ENCODE measurements at places on chromosomes 7 and 10.
A peak's percentile ranks its signal among the peaks of the same experiment; 100 is the strongest.

DNA sequence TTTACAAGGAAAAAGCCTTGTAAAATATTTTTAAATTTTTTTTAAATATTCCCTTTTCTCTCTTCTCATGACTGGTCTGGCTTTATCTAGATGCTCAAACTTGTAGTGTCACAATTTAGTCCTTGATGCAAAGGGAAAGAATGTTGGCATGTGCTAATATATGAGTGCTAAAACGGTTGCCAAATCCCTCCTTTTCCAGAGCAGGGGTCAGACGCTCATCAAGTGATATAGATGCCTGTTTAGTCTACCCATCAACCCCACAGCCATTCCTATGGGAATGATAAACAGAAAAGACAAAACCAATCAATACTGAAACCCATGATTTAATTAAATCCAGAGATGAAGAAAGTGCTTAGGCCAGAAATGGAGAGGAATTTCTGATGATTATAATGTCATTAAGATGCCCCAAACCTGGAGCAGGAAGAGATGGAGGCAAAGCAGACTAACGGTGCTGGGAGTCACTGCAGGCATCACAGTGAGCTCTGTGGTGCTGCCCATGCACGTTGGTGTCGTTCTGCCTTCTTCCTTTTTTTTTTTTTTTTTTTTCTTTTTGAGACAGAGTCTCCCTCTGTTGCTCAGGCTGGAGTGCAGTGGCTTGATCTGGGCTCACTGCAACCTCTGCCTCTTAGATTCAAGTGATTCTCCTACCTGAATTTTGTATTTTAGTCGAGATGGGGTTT, 210.1 kb upstream of the STK17A start:
- DNase-seq: no peak

GRCh38 chr7:101094791-101095375, 9.6 kb downstream of the TRIM56 start:
- peak; percentile 78 for DNase-seq

DNA sequence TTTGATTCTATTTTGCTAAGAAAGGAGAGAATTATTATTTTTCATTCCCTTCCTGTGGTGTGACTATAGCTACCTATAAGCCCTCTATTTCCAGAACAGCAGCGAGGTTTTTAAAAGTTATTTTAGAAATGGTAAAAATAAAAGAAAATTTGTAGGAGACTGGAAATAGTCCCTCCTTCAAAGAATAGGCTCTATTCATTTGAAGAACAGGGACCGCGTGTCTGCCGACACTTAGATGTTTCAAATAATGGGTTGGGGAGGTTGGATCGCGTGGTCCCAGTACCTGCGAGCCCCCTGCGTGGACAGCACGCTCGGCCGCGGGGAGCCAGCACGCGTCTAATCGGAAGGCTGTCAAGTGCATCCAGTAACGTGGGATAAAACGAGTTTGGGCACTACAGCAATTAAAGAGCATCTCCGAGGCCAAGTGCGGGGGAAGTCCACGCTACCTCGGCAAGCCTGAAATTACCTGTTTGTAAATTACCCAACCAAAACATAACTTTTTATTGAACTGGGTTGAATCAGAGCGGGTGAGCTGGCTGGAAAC, 1.0 kb downstream of the CACNA2D1 start:
- DNase-seq: peak; percentile 59

DNA sequence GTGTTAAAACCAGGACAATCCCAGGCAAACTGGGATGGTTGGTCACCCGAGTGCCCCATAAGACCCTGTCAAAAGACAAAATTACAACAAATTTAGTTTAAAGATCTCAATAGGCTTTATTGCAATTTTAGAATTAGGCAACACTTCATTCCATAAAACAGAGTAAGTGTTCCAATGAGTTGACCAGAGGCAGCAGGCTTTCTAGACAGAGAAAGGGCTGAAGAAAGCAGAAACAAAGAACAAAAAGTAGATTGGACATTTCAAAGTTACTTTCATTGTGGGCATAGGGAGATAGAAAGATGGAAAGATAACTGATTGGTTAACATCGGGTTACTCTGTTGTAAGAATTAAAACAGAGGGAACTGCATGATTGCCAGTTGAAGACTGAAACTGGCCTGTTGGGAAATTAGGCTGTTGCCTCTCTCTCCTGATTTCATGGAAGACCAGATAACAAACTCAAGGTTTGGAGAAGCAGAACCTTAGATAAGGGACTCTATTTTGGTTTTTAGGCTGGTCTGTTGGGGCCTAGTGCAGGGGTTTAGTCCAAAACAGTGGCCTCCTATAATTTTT, 36.3 kb downstream of the ENTPD1 start:
- peak; percentile 62 for DNase-seq

- DNase-seq: peak; percentile 8
These were observed 342.7 kb upstream of the KLF6 start for GRCh38 chr10:4127518-4128315.

DNA sequence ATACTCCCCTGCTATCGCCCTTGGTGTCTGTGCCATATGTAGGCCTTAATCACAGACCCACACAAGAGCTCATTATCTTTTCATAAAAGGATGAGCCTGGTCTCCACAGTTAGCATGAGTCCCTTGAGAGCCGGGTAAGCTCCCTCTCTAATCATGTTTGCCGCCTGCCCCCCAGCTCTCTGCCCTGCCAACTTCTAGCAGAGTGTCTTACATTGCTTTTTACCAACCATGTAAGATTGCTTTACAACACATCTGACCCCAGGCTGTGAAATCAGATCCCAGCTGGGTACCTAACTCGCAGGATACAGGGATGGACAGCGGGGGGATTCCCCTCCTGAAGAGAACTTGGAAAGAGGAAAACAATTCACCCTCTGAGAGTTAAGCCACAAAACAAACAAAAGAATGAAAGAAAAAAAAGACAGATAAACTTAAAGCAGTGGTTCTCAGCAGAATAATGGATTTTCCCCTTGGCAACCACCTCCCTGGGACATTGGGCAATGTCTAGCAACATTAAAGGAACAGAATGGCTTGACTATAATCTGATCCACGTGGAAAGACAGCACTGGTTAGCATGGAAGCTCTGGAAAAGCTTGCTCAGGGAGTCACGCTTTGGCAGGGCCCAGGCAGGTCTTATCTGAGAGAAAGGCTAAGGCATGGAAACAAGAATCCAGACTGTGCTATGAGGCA, 39.4 kb upstream of the ATOH7 start:
- peak; percentile 76 for DNase-seq

DNA sequence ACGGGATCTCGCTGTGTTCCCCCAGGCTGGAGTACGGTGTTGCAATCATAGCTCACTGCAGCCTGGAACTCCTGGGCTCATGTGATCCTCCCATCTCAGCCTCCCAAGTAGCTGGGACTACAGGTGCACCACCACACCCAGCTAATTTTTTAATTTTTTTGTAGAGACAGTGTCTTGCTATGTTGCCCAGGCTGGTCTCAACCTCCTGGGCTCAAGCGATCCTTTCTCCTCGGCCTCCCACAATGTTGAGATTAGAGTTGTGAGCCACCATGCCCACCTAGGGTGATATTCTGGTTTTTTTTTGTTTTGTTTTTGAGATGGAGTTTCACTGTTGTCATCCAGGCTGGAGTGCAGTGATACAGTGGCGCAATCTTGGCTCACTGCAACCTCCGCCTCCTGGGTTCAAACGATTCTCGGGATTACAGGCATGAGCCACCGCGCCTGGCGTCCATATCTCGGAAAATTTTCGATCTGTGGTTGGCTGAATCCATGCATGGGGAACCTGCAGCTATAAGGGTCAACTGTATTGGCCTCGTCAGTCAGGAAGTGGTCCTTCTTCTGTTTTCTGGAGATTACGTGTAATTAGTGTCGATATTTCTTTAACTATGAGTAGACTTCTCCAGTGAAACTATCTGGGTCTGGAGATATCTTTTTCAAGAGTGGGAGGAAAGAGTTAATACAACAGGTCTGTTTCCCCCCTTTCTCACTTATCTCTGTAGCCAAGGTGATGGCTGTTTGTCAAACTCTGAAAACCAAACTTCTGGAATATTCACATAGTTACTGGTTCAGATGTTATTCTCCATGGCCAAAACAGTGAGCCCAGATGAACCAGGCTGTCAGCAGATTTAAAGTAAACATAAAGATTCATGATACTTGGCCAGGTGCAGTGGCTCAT, 21.0 kb upstream of the FIS1 start:
- DNase-seq: no peak

- no peak for DNase-seq
These were observed 30.6 kb downstream of the MYL10 start for GRCh38 chr7:101598422-101598985.

- no peak for DNase-seq
These were observed 66.1 kb upstream of the PDZD8 start for GRCh38 chr10:117441361-117441760.

DNA sequence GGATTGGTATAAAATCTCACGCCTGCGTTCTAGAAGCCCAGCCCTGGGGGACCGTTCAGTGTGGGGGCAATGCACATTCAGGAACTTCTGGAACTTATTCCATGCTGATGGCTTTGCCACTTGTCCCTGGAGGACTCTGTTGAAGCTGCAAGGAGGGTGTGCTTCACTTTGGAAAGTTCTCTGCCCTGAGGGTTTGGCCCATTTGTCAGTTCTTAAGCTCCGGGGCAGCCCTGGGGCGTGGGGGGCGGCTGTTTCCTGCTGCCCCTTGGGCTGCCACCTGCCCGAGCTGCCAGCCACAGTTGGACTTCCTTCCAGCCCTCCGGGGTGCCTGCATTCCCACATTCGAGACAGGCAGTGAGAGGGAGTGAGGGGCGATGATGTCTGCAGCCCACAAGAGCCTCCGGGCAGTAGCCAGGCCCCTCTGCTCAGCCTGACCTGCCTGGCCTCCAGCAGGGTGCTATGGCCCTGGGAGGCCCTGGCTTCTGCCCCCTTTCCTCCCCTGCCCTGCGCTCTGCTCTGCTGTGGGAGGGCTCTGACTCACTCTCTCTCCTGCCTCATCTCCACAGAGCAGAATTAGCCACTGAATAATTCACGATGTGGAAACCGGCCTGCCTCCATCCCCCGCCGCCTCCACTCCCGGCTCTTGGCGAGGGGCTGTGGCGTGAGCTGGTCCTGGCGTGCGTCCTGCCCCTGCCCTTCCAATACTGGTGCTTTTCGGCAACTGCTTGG, 1.9 kb downstream of the TTYH3 start:
- DNase-seq: peak; percentile 95

- DNase-seq: no peak
These were observed at the start of gene NPC1L1 for GRCh38 chr7:44541028-44541869. Gene NPC1L1 (minus strand): TSS chr7:44541330. CDS start chr7:44541259, 71 bp downstream.

GRCh38 chr7:31028417-31028992, 23.6 kb upstream of the ADCYAP1R1 start:
- DNase-seq: no peak

DNA sequence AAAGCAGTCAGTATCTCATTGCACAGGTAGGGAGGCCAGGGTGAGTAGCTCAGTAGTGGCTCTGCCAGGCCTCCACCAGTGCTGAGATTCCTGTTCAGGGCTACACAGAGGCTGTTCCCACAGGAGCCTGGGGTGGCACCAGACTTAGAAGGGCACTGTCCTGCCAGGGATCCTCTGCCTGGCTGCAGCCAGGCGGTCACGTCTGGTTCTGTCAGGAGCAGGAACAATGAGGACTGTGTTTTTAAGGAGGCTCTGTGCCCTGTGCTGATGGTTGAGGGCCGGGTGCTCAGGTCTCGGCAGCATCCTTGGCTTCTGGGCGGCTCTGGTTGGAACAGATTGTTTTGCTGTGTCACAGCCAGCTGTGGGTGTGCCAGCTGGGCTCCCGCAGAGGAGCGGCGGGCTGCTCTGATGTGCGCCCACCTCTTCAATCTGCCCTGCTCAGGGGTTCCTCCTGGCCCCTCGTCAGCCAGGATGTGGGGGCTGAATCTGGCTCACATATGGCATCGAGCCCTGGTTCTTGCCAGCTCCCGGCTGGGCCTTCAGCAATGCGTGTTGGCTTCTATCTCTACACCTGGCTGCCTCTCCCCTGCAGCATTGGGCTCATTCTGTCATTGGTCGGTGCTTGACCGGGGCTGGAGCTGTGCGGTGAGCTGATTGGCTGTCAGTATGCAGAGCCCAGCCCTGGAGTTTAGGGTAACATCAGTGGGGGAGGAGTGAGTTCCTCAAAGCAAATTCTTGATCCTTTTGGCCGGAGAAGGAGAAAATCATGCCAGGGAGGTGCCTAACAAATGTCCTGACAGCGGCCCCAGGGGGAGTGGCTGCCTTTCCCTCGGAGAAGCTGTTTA, 41.2 kb downstream of the TACR2 start:
- no peak for DNase-seq

- DNase-seq: peak; percentile 5
These were observed 51.0 kb downstream of the PTTG1IP2 start for GRCh38 chr7:90520484-90520883.

- DNase-seq: peak; percentile 51
These were observed 13.9 kb upstream of the ABCC2 start for GRCh38 chr10:99768556-99768955.

- no peak for DNase-seq
These were observed 84.5 kb upstream of the SEMA3C start for GRCh38 chr7:81003326-81003725.

Data from adipocyte (in vitro differentiated cells).